Common myeloid progenitor, CD34-positive (primary cell): ENCODE measurements at places on chromosomes 2 and 18.
A peak's percentile ranks its signal among the peaks of the same experiment; 100 is the strongest.

GRCh38 chr2:67479261-67479660 lies 82.1 kb downstream of the ETAA1 start:
- peaks cover 8% of the 10 kb centered on the region for H3K4me1 ChIP-seq
- H3K27ac ChIP-seq, result no peak overlapping the region
- H3K4me3 ChIP-seq, result no peak overlapping the region
- H3K27me3 ChIP-seq, result no peaks in the 10 kb centered on the region

- H3K4me1 ChIP-seq, result no peaks in the 10 kb centered on the region
- no peak overlapping the region for H3K27ac ChIP-seq
- peaks cover 36% of the 10 kb centered on the region for H3K36me3 ChIP-seq
- H3K27me3 ChIP-seq, result no peaks in the 10 kb centered on the region
- DNase-seq, result no peak
These were observed 27.4 kb upstream of the ERCC3 start for GRCh38 chr2:127321303-127321702.

- H3K4me1 ChIP-seq, result no peaks in the 10 kb centered on the region
- no peaks in the 10 kb centered on the region for H3K27me3 ChIP-seq
- no peak for DNase-seq
- no peaks in the 10 kb centered on the region for H3K36me3 ChIP-seq
These were observed 73.7 kb downstream of the PTGR3 start for GRCh38 chr18:75135158-75135725.

DNA sequence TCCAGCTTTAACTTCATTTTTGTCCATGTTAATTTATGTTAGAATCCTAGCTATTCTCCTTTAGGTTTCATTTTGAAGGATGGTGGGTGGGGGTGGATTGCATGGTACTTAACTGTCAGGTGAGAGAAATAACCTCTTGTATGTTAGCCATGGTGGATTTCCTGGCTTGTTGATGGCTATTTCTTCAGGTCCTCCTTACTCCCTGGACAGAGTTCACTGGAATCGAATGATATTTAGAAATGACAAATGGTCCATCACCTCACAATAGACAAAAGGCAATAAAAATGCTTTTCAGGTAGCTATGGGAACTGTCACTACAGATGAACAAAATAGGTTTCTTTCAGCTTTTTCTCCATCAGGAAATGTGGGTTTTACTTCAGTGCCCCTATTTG lies 91.7 kb downstream of the EML6 start:
- no peak for DNase-seq
- no peaks in the 10 kb centered on the region for H3K4me1 ChIP-seq
- no peaks in the 10 kb centered on the region for H3K27me3 ChIP-seq
- no peak overlapping the region for H3K4me3 ChIP-seq
- no peaks in the 10 kb centered on the region for H3K36me3 ChIP-seq
- no peak overlapping the region for H3K27ac ChIP-seq

DNA sequence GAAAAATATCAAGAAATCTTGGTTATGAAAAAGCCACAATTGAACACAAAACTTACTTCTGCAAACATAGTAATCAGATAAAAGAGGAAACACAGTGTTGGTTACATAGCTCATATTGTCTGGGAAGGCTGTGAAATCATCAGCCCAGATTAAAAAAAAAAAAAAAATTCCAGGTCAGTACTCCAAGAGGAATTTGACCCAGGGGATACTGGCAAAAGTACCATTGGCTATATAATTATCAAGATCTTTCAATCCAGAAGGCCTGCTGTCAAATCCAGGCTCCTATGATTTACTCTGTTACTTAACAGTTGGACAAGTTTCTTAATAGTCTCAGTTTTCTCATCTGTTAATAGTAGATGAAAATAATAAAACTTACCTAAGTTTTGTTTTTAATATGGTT lies 12.9 kb upstream of the IKZF2 start:
- no peaks in the 10 kb centered on the region for H3K27me3 ChIP-seq
- H3K4me1 ChIP-seq, result peaks cover 2% of the 10 kb centered on the region

- no peaks in the 10 kb centered on the region for H3K36me3 ChIP-seq
- no peaks in the 10 kb centered on the region for H3K27me3 ChIP-seq
- H3K4me1 ChIP-seq, result no peaks in the 10 kb centered on the region
These were observed 270.1 kb downstream of the RDH14 start for GRCh38 chr2:18290386-18290785.

- no peaks in the 10 kb centered on the region for H3K27me3 ChIP-seq
- no peak for DNase-seq
- no peak overlapping the region for H3K27ac ChIP-seq
- no peak overlapping the region for H3K4me3 ChIP-seq
- H3K4me1 ChIP-seq, result no peaks in the 10 kb centered on the region
These were observed 58.1 kb upstream of the TTC39C start for GRCh38 chr18:23956483-23956882.

DNA sequence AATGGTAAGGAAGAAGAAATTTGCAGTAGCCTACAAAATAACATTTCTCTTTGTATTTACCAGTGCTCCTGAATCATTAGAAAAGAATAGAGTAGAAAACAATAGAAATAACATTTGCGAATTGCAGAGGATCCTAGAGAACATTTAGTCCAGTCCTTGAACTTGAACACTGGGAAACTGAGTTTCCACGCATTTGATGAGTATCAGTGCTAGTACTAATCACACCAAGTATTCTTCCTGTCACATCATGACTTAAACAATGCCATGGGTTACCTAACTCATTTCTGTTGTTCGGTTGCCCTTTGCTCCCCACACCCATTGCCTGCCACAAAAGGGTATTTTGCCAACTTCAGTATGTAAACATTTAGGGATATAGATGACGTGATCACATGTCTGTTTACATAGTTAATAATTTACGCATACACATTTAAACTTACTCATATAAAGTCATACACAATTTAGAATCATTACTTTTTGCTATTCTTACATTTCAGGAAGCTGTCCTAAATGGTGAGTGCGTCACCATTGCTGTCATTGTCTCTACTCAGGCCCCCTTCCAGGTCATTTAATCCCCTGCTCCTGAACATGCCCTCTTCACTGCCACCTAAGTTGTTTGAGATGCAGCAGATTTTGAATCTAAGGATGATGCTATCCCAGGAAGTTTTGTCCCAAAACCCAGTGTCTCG lies 42.3 kb downstream of the CRIM1 start:
- no peak for DNase-seq
- H3K27ac ChIP-seq, result no peak overlapping the region

GRCh38 chr18:45664824-45665763 lies 49.8 kb downstream of the SLC14A2 start:
- DNase-seq, result peak; percentile 77
- no peak overlapping the region for H3K4me3 ChIP-seq
- H3K27me3 ChIP-seq, result no peaks in the 10 kb centered on the region
- H3K27ac ChIP-seq, result no peak overlapping the region
- peaks cover 48% of the 10 kb centered on the region for H3K4me1 ChIP-seq

DNA sequence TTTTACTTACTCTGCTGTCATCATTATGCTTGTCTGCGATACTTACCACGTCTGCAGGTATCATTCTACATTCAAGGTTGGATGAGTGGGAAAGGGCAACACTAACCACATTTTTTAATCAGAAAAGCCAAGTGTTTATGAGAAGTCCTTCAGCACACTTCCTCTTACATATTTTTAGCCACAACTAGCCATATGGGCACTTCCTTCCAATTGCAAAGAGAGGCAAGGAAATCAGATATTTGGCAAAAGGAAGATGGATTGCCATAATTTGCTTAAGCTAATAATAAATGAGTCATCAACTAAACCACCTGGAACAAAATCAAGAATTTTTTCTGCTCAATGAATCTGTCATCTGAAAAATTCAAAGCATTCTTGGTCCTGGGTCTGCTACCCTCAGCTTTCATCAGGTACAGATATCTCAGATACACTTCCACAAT lies 16.7 kb upstream of the MRO start:
- H3K27me3 ChIP-seq, result no peaks in the 10 kb centered on the region
- peaks cover 12% of the 10 kb centered on the region for H3K4me1 ChIP-seq
- no peak overlapping the region for H3K27ac ChIP-seq
- DNase-seq, result peak; percentile 56
- H3K36me3 ChIP-seq, result no peaks in the 10 kb centered on the region

- H3K36me3 ChIP-seq, result peaks cover 5% of the 10 kb centered on the region
- no peak overlapping the region for H3K4me3 ChIP-seq
- DNase-seq, result no peak
- peaks cover 7% of the 10 kb centered on the region for H3K4me1 ChIP-seq
These were observed 5.8 kb upstream of the PEX13 start for GRCh38 chr2:61011678-61012077.

- H3K36me3 ChIP-seq, result no peaks in the 10 kb centered on the region
- H3K4me1 ChIP-seq, result no peaks in the 10 kb centered on the region
- no peak overlapping the region for H3K27ac ChIP-seq
- DNase-seq, result no peak
- no peak overlapping the region for H3K4me3 ChIP-seq
- no peaks in the 10 kb centered on the region for H3K27me3 ChIP-seq
These were observed 468.3 kb upstream of the RAB12 start for GRCh38 chr18:8140841-8141501.

DNA sequence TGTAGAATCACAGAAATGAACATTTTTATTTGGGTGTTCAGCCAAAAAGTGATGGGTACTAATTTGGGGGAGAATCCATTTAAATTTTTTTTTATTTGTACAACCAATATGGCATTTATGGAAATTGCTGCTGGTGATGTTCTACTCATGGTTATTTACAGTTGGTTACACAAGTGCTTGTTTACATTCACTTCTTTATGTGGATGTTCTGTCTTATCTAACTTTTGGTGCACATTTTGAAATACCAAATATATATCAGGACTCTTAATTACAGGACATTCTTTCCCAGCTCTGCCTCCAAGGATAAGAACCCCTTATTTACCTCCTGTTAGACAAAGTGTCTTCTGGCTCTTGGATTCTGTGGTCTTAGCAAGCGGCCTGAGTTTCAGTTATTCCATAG lies 35.2 kb downstream of the NEMP2 start:
- H3K27ac ChIP-seq, result no peak overlapping the region
- H3K36me3 ChIP-seq, result peaks cover 39% of the 10 kb centered on the region
- no peaks in the 10 kb centered on the region for H3K4me1 ChIP-seq
- H3K27me3 ChIP-seq, result no peaks in the 10 kb centered on the region
- H3K4me3 ChIP-seq, result no peak overlapping the region

DNA sequence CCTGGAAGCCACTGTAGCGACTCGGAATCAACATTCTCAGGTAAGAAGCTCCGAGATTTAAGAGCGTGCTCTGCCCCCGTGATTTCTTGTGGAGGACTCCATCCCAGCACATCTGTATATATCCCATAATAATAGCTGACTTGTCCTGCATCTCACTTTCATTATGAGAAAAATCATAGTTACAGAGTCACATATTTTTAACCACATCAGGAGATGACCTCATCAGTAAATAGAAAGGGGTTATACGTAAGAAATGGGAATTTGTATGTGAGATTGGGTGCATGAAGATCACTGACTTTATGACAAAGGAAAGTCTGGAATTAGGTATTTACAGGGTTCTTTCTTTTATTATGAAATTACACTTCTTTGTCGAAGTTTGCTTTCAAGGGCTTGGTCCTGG lies 16.4 kb upstream of the TMEM18 start:
- H3K27me3 ChIP-seq, result no peaks in the 10 kb centered on the region
- no peak for DNase-seq
- no peak overlapping the region for H3K27ac ChIP-seq

- no peaks in the 10 kb centered on the region for H3K4me1 ChIP-seq
- H3K4me3 ChIP-seq, result no peak overlapping the region
- no peaks in the 10 kb centered on the region for H3K27me3 ChIP-seq
- no peak overlapping the region for H3K27ac ChIP-seq
- no peak for DNase-seq
- H3K36me3 ChIP-seq, result no peaks in the 10 kb centered on the region
These were observed 36.4 kb downstream of the MPHOSPH10 start for GRCh38 chr2:71166812-71167211.

- no peak for DNase-seq
- H3K27me3 ChIP-seq, result no peaks in the 10 kb centered on the region
- no peak overlapping the region for H3K4me3 ChIP-seq
- no peaks in the 10 kb centered on the region for H3K36me3 ChIP-seq
These were observed 3.0 kb downstream of the CLEC4F start for GRCh38 chr2:70817284-70817954.
